ENCODE measurements at places on chromosomes 3 and 15.

- DNase-seq = no peak
Observed at GRCh38 chr3:172635588-172635987, 75.3 kb downstream of the NCEH1 start.

- DNase-seq = no peak
Observed at GRCh38 chr3:149462581-149463011, 11.9 kb upstream of the TM4SF4 start.

- DNase-seq = no peak
Observed at GRCh38 chr3:40290396-40290795, 19.1 kb upstream of the EIF1B start.

- DNase-seq = no peak
Observed at GRCh38 chr15:59556380-59556779, 55.2 kb upstream of the GCNT3 start.

- DNase-seq = no peak
Observed at GRCh38 chr3:65344444-65344843, 656.6 kb upstream of the ADAMTS9 start.

DNA sequence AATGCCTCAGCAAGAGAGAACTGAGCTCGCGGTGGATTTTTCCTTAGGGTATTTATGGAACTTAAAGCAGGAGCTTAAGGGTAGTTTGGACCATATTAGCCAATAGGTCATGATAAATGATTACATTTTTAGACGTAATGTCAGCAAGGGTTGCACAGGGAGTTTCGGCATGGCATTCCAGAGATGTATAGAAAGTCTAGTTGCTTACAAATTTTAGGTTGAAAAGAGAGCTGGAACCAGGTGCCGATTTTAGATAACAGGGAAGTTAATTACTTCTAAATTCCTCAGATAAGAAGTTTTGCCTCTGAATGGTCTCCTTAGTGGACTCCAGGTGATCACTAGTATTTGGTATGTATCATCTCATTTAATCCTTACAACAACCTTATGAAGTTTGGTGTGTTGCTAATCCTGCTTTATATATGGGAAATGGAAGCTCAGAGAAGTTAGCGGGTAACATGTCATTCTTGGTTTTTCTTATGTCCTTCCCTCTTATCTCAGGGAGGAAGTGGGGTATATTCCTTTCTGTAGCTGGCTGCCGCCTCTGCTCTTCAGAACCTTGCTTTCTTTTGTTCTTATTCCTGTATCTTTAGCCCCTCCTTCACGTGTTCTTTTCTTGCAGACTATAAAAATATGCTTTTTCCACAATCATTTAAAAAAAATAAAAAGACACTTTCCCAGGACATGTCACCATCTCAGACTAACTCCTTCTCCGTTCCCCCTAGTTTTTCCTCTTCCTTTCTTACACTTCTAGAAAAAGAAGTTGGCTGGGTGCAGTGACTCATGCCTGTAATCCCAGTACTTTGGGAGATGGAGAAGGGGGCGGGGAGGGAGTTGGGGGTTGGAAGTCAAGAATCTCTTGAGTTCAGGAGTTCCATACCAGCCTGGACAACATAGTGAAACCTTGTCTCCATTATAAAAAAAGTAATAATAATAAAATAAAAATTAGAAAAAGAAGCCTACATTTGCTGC, 25.7 kb downstream of the IQGAP1 start:
- DNase-seq = no peak

DNA sequence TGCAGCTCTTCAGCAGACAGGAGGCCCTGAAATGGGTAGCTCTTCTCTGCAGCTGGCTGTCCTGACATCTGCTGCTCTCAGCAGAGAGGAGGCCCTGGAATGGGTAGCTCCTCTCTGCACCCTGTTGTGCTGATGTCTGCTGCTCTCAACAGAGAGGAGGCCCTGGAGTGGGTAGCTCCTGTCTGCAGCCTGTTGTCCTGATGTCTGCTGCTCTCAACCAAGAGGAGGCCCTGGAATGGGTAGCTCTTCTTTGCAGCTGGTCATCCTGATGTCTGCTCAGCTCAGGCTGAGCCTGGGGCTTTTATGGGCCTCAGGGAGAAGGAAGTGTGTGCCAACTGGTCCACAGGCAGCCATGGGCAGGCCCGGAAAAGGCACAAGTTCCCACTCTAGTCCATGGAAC, 66.6 kb downstream of the PIK3CB start:
- DNase-seq = no peak

GRCh38 chr3:40173227-40173721, 136.2 kb upstream of the EIF1B start:
- DNase-seq = no peak

- DNase-seq = no peak
Observed at GRCh38 chr15:61449186-61449702, 220.1 kb upstream of the RORA start.

GRCh38 chr3:23071296-23071695, 131.8 kb upstream of the UBE2E2 start:
- no peak for DNase-seq
